Sigmoid colon (tissue), 7 donors: ENCODE measurements at places on chromosomes 3 and 15. TPM values are rescaled to one million over a fixed set of nuclear protein-coding genes. Genes with fewer than 3 reads are reported as not detected.

MCTP2 gene
- 12.0 TPM for polyA plus RNA-seq

PLA2G4B gene
- polyA plus RNA-seq, result 0.92 TPM

JMJD7 gene
- polyA plus RNA-seq, result 10.2 TPM

STIMATE gene
- polyA plus RNA-seq, result 7.7 TPM

TUBGCP4 gene
- 1.8 TPM for polyA plus RNA-seq

DHFR2 gene
- 4.7 TPM for polyA plus RNA-seq

DNA sequence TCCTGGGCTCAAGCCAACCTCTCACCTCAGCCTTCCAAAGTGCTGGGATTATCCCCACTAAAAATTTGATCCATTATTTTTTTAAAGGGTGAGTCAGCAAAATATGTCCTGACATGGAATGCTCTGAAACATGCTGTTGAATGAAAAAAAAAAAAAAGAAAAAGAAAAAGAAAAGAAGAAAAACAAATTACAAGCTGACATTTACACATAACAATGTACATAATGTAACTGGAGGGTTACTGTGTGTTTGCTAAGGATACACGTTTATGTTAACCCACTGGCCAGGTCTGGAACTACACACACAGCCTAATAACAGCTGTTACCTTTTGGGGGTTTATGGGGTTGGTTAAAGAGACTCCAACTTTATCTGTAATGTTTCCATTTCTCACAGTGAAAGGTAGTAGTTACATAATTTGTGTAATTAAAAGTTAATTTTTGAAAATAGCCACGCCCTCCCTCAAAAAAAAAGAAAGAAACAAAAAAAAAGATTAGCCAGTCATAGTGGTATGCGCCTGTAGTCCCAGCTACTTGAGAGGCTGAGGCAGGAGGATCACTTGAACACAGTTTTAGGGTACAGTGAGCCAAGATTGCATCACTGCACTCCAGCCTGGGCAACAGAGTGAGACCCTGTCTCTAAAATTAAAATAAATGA, 3.1 kb upstream of the MESP2 start:
- DNase-seq, result no peak
- no peak overlapping the region for H3K27ac ChIP-seq
- peaks cover 14% of the 10 kb centered on the region for H3K4me1 ChIP-seq
- no peaks in the 10 kb centered on the region for H3K27me3 ChIP-seq
- H3K36me3 ChIP-seq, result no peaks in the 10 kb centered on the region

DNA sequence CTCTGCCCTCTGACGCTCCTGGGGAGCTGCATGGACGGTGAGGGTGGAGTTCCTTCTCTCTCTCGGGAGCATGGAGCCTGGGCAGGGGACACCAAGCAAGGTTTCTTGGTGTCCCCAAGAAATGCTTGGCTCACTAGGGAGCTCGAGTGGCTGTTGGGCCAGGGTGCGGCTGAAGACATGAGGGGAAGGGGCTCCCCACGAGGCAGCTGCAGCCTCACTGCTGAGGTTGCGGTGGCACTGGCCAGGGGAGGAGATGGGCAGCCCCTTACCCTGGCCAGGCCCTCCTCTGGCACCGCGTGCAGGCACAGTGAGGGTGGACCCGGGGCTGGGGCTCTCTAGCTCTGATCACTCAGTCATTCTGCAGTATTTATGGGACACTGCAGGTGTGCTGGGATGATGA, 43.5 kb upstream of the SLC41A3 start:
- H3K27me3 ChIP-seq, result no peaks in the 10 kb centered on the region
- peak; percentile 35 for DNase-seq
- H3K36me3 ChIP-seq, result no peaks in the 10 kb centered on the region
- no peak overlapping the region for H3K4me3 ChIP-seq
- H3K27ac ChIP-seq, result no peak overlapping the region

DNA sequence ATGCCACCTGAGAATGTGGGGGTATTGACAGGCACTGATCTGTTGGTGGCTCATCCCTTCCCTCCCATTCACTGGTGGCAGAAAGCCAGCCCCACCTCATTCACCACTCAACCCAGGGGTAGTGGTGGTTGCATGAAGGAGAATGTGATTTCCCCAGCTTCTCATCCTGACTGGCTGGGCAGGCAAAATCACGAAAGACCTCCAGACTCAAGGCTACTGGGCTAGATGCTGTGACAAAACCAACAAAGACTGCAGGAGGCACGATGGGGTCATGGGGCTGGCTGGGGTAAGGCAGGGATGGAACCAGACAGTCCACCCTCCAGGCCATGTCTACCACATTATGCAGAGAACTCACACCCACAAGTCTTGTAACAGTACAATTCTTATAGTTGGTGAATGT, 33.9 kb downstream of the FSTL1 start:
- no peaks in the 10 kb centered on the region for H3K36me3 ChIP-seq
- H3K4me1 ChIP-seq, result peaks cover 68% of the 10 kb centered on the region
- H3K27ac ChIP-seq, result peak overlapping the region; percentile 96
- DNase-seq, result no peak
- no peak overlapping the region for H3K4me3 ChIP-seq

DNA sequence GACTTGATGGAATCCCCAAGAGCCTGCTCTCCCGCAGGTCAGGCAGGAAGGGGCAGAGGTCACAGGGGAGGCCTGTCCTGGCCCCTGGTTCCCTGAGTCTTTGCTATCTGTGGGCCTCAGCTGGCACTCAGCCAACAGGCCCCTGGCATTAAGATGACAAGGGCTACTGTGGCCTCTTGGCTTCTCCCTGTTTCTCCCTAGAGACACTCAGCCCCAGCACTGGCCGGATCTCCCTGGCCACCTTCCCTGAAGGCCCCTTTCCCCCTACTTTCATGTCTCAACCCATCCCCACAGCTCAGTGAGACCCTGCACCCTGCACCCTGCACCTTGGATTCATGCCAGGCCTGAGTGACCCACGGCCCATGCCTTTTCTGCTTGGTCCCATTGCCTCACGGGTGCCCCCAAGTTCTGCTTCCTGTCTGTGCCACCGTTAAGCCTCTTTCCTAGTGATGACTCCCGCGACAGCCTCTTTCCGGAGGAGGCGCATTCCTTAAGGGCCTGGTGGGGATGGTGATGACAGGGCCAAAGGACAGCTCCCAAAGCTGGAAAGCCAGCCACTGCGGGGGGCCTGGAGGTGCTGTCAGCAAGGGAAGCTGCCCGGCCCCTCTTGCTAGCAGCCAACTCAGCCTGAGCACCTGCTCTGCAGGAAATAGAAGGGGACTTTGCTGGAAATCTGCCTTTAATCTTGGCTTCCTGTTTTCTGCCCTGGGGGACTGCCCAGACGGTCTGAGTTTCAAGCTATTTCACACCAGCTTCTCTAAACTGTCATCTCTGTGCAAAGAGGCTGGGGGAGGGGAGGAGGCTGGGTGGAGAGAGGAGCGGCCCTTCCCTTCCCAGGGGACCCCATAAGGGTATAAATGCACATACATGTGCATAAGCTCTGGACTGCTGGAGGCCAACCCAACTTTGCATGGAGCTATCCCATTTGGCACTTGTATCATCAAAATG, 4.8 kb upstream of the CSK start:
- no peaks in the 10 kb centered on the region for H3K27me3 ChIP-seq
- no peak overlapping the region for H3K4me3 ChIP-seq
- no peaks in the 10 kb centered on the region for H3K36me3 ChIP-seq
- H3K4me1 ChIP-seq, result no peaks in the 10 kb centered on the region

- H3K4me1 ChIP-seq, result no peaks in the 10 kb centered on the region
- H3K36me3 ChIP-seq, result no peaks in the 10 kb centered on the region
- no peak overlapping the region for H3K27ac ChIP-seq
- H3K27me3 ChIP-seq, result no peaks in the 10 kb centered on the region
Measured at GRCh38 chr3:172559020-172559419, 35.8 kb upstream of the TNFSF10 start.

- peaks cover 18% of the 10 kb centered on the region for H3K36me3 ChIP-seq
- no peaks in the 10 kb centered on the region for H3K27me3 ChIP-seq
- H3K27ac ChIP-seq, result no peak overlapping the region
- no peak overlapping the region for H3K4me3 ChIP-seq
Measured at GRCh38 chr15:64112073-64112772, 16.4 kb downstream of the SNX1 start.

- H3K4me3 ChIP-seq, result peak overlapping the region; percentile 9
- H3K36me3 ChIP-seq, result no peaks in the 10 kb centered on the region
- H3K4me1 ChIP-seq, result peaks cover 12% of the 10 kb centered on the region
- no peaks in the 10 kb centered on the region for H3K27me3 ChIP-seq
- no peak overlapping the region for H3K27ac ChIP-seq
- DNase-seq, result no peak
Measured at GRCh38 chr3:127629467-127630403, 750 bp downstream of the PODXL2 start.

DNA sequence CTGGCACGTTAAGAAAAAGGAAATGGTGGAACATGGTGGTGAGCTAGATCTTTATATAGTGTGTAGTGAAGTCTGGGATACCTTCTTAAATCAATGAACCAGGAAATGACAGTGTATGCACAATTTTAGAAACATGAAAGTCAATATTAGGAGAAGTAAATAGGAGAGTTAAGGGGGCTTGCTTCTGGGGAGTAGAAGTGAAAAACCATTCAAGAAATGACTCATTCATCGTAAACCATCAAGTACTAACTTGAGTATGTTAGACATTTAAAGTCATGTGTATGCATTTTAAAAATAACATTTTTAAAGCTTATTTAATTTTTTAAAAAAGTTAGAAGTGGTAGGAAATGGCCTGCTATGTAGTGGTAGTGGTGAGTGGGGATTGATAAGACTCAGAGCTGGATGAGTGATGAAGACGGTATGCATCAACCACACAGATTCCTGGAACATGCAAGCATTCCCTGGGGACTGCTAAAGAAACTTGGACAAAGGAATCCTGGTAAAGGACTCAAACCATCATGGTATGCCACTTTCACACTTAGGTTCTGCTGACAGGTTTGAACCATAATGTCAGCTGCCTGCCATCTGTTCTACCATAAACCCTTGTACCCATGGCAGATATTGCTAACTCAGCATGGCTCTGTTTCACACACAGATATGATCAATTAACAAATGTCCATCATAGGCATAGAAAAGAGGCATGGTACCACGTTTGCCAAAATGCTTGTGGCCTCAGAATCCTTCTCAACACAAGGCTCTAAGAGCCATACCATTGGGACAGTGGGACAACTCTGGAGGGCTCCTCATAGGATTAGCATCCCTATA, 28.9 kb upstream of the MITF start:
- no peak overlapping the region for H3K27ac ChIP-seq
- H3K36me3 ChIP-seq, result no peaks in the 10 kb centered on the region
- H3K27me3 ChIP-seq, result no peaks in the 10 kb centered on the region
- no peak overlapping the region for H3K4me3 ChIP-seq

DNA sequence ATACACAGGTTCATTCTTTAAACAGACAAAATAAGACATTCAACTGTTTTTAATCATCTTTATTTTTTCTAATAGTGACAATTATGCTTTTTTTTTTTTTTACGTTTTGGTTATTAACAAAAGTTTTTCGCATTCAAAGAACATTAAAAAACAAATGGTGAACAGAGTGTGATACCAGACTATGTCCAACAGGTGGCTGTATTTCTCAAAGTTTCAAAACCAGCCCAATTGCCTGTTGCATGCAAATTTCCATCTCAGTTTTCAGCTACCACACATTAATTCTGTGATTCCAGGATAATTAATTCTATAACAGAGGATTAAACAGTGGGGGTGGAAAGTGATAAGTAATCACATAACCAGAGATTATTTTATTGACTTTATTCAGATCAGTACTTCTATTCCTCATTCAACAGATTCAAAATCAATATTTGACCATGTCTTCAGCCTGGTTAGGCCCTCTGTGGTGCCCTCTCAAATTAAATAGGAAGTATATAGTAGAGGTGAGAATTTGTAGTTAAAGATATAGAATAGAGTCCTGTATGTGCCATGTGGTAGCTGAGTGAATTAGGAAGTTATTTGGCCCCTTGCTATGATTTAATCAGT, 122.2 kb upstream of the DCBLD2 start:
- H3K4me1 ChIP-seq, result no peaks in the 10 kb centered on the region
- H3K27me3 ChIP-seq, result no peaks in the 10 kb centered on the region
- H3K4me3 ChIP-seq, result no peak overlapping the region

- no peaks in the 10 kb centered on the region for H3K27me3 ChIP-seq
- no peak overlapping the region for H3K27ac ChIP-seq
- DNase-seq, result no peak
- no peaks in the 10 kb centered on the region for H3K36me3 ChIP-seq
- no peaks in the 10 kb centered on the region for H3K4me1 ChIP-seq
- no peak overlapping the region for H3K4me3 ChIP-seq
Measured at GRCh38 chr15:89769366-89769765, 6.8 kb upstream of the MESP2 start.

- H3K4me1 ChIP-seq, result no peaks in the 10 kb centered on the region
- DNase-seq, result no peak
- no peaks in the 10 kb centered on the region for H3K36me3 ChIP-seq
Measured at GRCh38 chr15:75061272-75061671, 37.9 kb downstream of the PPCDC start.

DNA sequence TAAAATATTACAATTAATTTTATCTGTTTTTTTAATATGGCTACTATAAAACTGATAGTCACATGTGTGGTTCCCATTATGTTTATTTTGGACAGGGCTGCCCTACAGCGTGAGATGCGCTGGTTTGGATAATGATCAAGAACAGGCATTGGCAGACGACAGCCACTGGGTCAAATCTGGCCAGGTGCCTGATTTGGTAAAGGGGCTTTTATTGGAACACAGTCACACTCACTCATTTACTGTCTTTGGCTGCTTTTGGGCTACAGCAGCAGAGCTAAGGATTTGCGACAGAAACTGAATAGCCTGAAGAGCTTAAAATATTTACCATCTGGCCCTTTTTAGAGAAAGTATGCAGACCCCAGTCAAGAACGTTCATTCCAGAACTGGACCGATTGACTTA, 724.2 kb upstream of the CFAP20DC start:
- H3K36me3 ChIP-seq, result no peaks in the 10 kb centered on the region
- no peaks in the 10 kb centered on the region for H3K27me3 ChIP-seq
- no peak overlapping the region for H3K27ac ChIP-seq
- H3K4me1 ChIP-seq, result no peaks in the 10 kb centered on the region
- H3K4me3 ChIP-seq, result no peak overlapping the region
- DNase-seq, result no peak

DNA sequence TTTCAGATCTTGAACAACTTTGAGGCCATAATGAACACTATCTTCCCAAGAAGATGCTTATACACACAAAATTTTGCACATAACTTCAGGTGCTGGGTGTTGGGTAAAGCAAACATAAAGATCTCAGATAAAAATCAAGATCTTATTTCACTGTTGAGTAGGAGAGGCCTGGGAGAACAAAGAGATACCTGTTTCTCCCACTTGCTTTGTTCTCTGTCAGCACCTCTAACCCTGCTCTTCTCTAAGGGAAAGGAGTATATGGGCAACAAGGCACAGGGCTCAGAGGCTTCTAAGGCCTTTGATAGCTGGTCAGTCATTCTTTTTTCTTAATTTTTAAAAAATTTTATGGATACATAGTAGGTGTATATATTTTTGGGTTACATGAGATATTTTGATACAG, 3.6 kb upstream of the GK5 start:
- H3K36me3 ChIP-seq, result no peaks in the 10 kb centered on the region
- no peak overlapping the region for H3K4me3 ChIP-seq
- no peak for DNase-seq
- no peak overlapping the region for H3K27ac ChIP-seq
- peaks cover 2% of the 10 kb centered on the region for H3K4me1 ChIP-seq

- H3K27ac ChIP-seq, result no peak overlapping the region
- H3K27me3 ChIP-seq, result peaks cover 23% of the 10 kb centered on the region
- peak overlapping the region; percentile 45 for H3K4me3 ChIP-seq
- H3K4me1 ChIP-seq, result no peaks in the 10 kb centered on the region
- no peak for DNase-seq
- no peaks in the 10 kb centered on the region for H3K36me3 ChIP-seq
Measured at GRCh38 chr15:55740981-55741832, 1.7 kb downstream of the PRTG start.

GRCh38 chr15:31516874-31517273, 190.2 kb downstream of the KLF13 start:
- H3K27me3 ChIP-seq, result no peaks in the 10 kb centered on the region
- H3K4me3 ChIP-seq, result no peak overlapping the region
- DNase-seq, result no peak
- no peaks in the 10 kb centered on the region for H3K4me1 ChIP-seq
